Activated T-cell treated with anti-CD3 and anti-CD28 coated beads, Interleukin-2, amount 50 U/mL, for 72 hours (primary cell): ENCODE measurements at places on chromosomes 7 and 10. TPM values are rescaled to one million over a fixed set of nuclear protein-coding genes. Genes with fewer than 3 reads are reported as not detected.

The ANXA8L1 gene
- not detected for total RNA-seq

The CALD1 gene
- total RNA-seq, result 10.8 TPM

The POU6F2 gene
- 0.16 TPM for total RNA-seq

DNA sequence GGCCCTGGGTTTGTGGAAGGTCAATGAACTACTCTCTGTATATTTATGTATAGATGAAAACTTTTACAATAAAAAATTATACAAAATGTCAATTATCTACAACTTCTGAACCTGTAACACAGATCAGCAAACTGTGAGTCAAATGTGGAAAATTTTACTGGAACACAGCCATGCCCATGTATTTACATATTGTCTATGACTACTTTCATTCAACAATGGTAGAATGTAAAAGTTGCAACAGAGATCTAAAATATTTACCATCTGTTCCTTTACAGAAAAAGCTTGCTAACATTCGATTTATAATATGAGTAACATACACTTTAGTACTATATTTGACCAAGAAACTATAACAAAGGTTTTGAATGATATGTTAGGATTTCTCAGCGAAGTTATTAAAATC lies 481.6 kb downstream of the PARD3 start:
- no peak overlapping the region for H3K27ac ChIP-seq
- no peaks in the 10 kb centered on the region for H3K36me3 ChIP-seq
- no peaks in the 10 kb centered on the region for H3K4me1 ChIP-seq
- no peaks in the 10 kb centered on the region for H3K27me3 ChIP-seq
- no peak for DNase-seq

- no peak overlapping the region for H3K27ac ChIP-seq
- no peak overlapping the region for H3K4me3 ChIP-seq
- H3K4me1 ChIP-seq, result no peaks in the 10 kb centered on the region
- H3K27me3 ChIP-seq, result no peaks in the 10 kb centered on the region
These were observed 24.7 kb downstream of the FGFR2 start for GRCh38 chr10:121573538-121573941.

- H3K4me1 ChIP-seq, result peaks cover 29% of the 10 kb centered on the region
- peaks cover 3% of the 10 kb centered on the region for H3K27me3 ChIP-seq
- H3K27ac ChIP-seq, result peak overlapping the region; percentile 51
- peak overlapping the region; percentile 43 for H3K4me3 ChIP-seq
- H3K36me3 ChIP-seq, result no peaks in the 10 kb centered on the region
- no peak for DNase-seq
These were observed 11.5 kb downstream of the NPFFR1 start for GRCh38 chr10:70271996-70272924.

DNA sequence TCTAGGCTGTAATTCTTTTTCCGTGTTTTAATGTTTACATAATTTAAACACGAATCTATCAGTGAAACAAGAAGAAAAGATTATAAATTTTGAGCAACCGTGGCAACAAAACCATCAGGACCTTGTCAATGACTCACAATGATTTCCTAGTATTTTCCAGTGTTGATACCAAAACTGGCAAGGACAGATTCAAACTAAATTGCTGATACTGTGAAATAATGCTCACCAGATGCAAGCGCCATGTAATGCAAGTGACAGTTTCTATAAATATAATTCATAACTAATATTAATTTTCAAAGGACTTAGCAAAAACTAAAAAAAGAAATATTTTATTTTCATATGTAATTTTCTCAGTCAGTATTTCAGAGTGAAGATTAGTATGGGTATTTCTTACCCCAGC lies 203.6 kb downstream of the LRRN3 start:
- DNase-seq, result no peak
- H3K4me3 ChIP-seq, result no peak overlapping the region
- H3K27ac ChIP-seq, result no peak overlapping the region
- no peaks in the 10 kb centered on the region for H3K4me1 ChIP-seq
- H3K27me3 ChIP-seq, result no peaks in the 10 kb centered on the region
- peaks cover 3% of the 10 kb centered on the region for H3K36me3 ChIP-seq

GRCh38 chr7:232410-233248 lies 40.3 kb downstream of the FAM20C start:
- H3K27me3 ChIP-seq, result no peaks in the 10 kb centered on the region
- H3K4me3 ChIP-seq, result no peak overlapping the region
- DNase-seq, result no peak
- no peaks in the 10 kb centered on the region for H3K36me3 ChIP-seq

GRCh38 chr10:28801247-28801646 lies 123.9 kb downstream of the BAMBI start:
- H3K4me1 ChIP-seq, result no peaks in the 10 kb centered on the region
- no peak overlapping the region for H3K27ac ChIP-seq
- peaks cover 40% of the 10 kb centered on the region for H3K27me3 ChIP-seq
- H3K4me3 ChIP-seq, result no peak overlapping the region
- DNase-seq, result no peak
- H3K36me3 ChIP-seq, result no peaks in the 10 kb centered on the region

GRCh38 chr10:80064120-80064886 lies 14.2 kb upstream of the TMEM254 start:
- no peak overlapping the region for H3K27ac ChIP-seq
- H3K4me1 ChIP-seq, result no peaks in the 10 kb centered on the region
- no peaks in the 10 kb centered on the region for H3K27me3 ChIP-seq
- no peaks in the 10 kb centered on the region for H3K36me3 ChIP-seq
- no peak for DNase-seq

DNA sequence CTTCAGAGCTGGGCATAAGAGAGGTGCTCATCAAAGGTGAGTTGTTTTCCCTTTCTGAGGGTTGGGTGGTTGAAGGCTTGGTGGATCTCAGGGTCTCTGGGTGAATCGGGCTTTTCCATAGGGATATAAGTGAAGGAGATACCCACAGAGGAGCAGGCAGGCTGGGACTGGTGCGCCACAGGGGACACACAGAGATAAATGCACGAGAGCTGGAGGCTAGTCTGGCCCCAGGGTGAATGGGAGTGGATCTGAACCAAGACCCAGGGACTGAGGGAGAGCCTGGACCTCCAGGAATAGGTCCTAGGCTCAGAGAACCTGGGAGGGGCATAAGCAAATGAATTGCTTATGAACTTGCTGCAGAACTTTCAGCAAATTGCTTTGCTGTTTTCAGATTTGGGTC lies 61.5 kb downstream of the LRRC18 start:
- no peaks in the 10 kb centered on the region for H3K4me1 ChIP-seq
- H3K27ac ChIP-seq, result no peak overlapping the region
- no peaks in the 10 kb centered on the region for H3K36me3 ChIP-seq
- no peaks in the 10 kb centered on the region for H3K27me3 ChIP-seq
- H3K4me3 ChIP-seq, result no peak overlapping the region

DNA sequence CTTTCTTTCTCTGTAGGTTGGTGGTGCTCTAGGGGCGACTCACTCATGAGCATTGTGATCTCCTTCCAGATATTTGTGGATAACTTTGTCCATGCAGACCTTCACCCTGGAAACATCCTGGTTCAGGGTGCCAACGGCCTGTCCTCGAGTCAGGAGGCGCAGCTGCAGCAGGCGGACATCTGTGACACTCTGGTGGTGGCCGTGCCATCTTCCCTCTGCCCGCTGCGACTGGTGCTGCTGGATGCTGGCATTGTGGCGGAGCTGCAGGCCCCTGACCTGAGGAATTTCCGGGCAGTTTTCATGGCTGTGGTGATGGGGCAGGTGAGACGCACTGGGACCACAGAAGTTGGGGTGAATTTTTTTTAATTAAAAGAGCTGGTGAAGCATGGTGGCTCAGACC lies 9.6 kb upstream of the NDUFB2 start:
- no peaks in the 10 kb centered on the region for H3K4me1 ChIP-seq
- no peak overlapping the region for H3K4me3 ChIP-seq
- DNase-seq, result no peak
- H3K36me3 ChIP-seq, result peaks cover 7% of the 10 kb centered on the region
- H3K27me3 ChIP-seq, result no peaks in the 10 kb centered on the region

- no peak overlapping the region for H3K27ac ChIP-seq
- no peak overlapping the region for H3K4me3 ChIP-seq
- peaks cover 42% of the 10 kb centered on the region for H3K4me1 ChIP-seq
These were observed 44.3 kb upstream of the GLCCI1 start for GRCh38 chr7:7924303-7924702.

DNA sequence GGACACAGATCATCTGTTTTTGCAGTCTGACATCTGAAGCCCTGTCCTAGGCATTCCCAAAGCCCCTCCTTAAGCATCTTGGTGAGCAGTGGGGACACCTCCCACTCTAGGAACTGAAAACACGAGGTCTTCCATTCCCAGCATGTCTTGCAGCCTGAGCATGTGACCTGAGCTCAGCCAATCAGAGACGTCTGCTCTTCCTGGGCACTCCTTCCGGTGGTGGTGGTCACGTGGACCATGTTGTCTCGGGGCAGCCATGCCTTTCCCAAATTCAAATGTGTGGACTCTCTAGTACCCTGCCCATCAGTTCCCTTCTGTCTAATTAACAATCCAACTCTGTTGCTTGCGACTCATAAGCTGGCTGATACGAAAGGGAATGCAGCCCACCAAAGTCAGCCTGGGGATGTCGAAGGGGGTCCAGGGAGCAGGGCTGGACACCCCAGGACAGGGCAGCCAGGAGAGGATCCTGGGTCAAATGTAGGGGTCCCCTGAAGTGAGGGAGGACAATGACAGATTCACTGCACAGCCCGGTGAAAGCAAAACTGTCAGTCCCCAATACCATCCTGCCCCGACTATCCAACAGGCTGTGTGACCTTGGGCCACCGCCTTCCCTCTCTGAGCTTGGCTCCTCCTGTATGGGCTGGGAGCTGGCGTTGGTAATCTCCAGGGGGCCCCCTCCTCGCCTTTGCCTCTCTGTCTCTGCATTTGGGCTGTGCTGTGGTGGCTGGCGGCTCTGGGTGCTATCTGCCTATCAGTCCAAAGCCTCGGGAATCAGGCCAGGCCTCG lies 57.4 kb upstream of the BAIAP2L1 start:
- no peaks in the 10 kb centered on the region for H3K36me3 ChIP-seq
- no peak overlapping the region for H3K4me3 ChIP-seq
- no peaks in the 10 kb centered on the region for H3K27me3 ChIP-seq
- no peaks in the 10 kb centered on the region for H3K4me1 ChIP-seq
- no peak overlapping the region for H3K27ac ChIP-seq

GRCh38 chr10:122554131-122555036 lies 6.2 kb upstream of the DMBT1 start:
- no peak overlapping the region for H3K4me3 ChIP-seq
- no peak for DNase-seq
- no peaks in the 10 kb centered on the region for H3K36me3 ChIP-seq
- peaks cover 23% of the 10 kb centered on the region for H3K4me1 ChIP-seq
- peaks cover 8% of the 10 kb centered on the region for H3K27me3 ChIP-seq

DNA sequence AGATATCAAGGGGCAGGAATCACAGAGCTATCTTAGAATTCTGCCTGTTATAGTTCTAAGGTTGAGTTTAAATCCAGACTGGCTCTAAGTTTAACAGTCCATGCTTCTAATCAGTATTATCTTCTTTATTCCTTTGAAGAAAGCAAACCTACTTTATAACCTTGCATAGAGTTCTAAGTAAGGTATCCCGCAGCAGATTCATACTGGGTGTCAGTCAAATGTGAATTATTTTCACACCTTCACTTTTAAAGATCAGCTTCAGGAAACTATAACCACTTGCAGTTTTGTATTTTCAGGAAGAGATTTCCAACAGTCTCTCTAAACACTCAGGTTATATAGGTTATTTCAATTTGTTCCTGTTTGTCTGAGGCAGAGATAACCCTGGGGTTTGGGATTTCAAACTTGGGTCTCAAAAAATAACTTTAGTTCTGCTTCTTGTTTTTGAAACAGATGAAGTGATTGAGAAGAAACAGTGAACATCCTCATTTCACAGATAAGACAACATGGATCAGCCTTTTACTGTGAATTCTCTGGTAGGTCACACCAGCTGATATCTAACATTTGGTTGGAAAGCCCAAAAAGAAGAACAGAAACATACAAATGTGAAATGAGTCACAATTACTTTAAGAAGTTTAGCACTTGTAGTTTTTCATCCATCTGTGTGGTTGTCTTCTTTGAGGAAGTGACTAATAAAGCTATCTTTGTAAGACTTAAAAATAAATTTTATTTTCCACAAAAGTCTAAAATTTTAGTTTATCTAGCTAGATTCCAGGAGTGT lies 21.4 kb downstream of the STAMBPL1 start:
- no peaks in the 10 kb centered on the region for H3K27me3 ChIP-seq
- peak overlapping the region; percentile 74 for H3K4me3 ChIP-seq
- no peak for DNase-seq
- peak overlapping the region; percentile 96 for H3K27ac ChIP-seq
- H3K36me3 ChIP-seq, result peaks cover 4% of the 10 kb centered on the region
- peaks cover 70% of the 10 kb centered on the region for H3K4me1 ChIP-seq
